Thoracic aorta (tissue), 2 donors: ENCODE measurements at places on chromosomes 6 and 20.

GRCh38 chr6:50128420-50129005, 78.8 kb upstream of the DEFB112 start:
- no peak for DNase-seq
- H3K4me3 ChIP-seq = no peak overlapping the region
- no peak overlapping the region for H3K27ac ChIP-seq
- H3K36me3 ChIP-seq = no peaks in the 10 kb centered on the region
- no peaks in the 10 kb centered on the region for H3K27me3 ChIP-seq

DNA sequence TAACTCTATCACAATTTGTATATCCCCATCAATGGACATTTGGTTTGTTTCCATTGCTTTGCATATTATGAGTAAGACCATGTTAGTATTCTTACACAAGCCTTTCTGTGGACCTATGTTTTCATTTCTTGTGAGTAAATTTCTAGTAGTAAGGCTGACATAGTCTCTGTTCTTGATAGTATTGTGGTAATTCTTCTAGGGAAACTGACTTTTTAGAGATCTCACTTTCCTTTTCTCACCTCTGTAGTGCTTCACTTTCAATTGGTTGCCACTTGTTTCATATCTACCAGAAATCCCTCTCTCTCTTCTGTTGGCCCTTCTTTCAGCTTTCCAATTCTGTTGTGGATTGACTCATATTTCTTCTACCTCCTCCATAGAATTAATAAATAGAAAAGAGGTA, 8.5 kb downstream of the ISM1 start:
- H3K27ac ChIP-seq = no peak overlapping the region
- H3K27me3 ChIP-seq = no peaks in the 10 kb centered on the region
- DNase-seq = no peak
- no peak overlapping the region for H3K4me3 ChIP-seq
- no peaks in the 10 kb centered on the region for H3K36me3 ChIP-seq
- H3K4me1 ChIP-seq = no peaks in the 10 kb centered on the region

- no peak overlapping the region for H3K27ac ChIP-seq
- no peaks in the 10 kb centered on the region for H3K4me1 ChIP-seq
- DNase-seq = no peak
- H3K27me3 ChIP-seq = no peaks in the 10 kb centered on the region
- no peak overlapping the region for H3K4me3 ChIP-seq
These were observed 387.7 kb downstream of the BTBD3 start for GRCh38 chr20:12305188-12305950.

- H3K4me1 ChIP-seq = no peaks in the 10 kb centered on the region
- H3K27ac ChIP-seq = no peak overlapping the region
- no peak overlapping the region for H3K4me3 ChIP-seq
- no peaks in the 10 kb centered on the region for H3K36me3 ChIP-seq
These were observed 487.0 kb upstream of the PTCHD4 start for GRCh38 chr6:48597951-48598350.

DNA sequence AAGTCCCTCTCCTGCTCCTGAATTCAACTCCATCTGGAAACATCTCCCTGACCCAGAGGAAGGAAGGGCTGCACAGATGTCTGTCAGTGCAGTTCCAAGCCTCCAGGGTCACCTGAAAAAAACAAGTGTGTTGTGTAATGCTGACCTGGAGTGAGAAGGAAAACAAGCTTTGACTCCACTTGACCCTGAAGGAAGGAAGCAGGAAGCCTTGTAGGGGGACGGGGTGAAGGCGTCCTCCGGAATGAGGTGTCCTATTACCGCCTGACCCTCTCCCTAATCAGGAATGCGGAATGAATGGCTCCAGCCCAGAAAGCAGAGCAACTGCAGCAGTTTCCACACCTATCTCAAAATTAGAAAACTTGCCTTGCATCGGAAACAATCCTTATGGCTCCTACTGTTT, 13.9 kb upstream of the ADGRF5 start:
- H3K27me3 ChIP-seq = no peaks in the 10 kb centered on the region
- no peak overlapping the region for H3K4me3 ChIP-seq
- no peaks in the 10 kb centered on the region for H3K36me3 ChIP-seq
- peaks cover 4% of the 10 kb centered on the region for H3K4me1 ChIP-seq
- DNase-seq = no peak

DNA sequence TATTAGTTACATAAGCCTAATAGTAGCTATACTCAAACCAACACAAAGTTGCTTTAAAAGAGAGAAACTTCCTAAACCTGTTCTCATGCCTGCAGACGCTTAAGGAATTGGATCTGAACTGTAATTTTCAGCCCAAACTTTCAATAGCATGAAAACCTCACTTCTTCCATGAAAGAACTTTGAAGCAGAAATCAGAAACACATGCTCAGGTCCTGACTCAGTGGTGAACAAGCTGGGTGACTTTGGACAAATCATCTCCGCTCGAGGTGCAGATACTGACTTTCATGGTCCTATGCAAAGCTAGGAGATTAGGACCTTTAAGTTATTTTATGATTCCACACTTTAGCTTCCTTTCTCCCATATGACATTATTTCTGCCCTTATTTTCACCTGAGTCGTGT, 36.5 kb downstream of the NOX3 start:
- peak overlapping the region; percentile 60 for H3K27ac ChIP-seq
- peaks cover 10% of the 10 kb centered on the region for H3K4me1 ChIP-seq
- H3K4me3 ChIP-seq = no peak overlapping the region
- H3K27me3 ChIP-seq = no peaks in the 10 kb centered on the region

GRCh38 chr6:17460862-17461261, 67.5 kb downstream of the CAP2 start:
- H3K4me3 ChIP-seq = no peak overlapping the region
- H3K27ac ChIP-seq = no peak overlapping the region
- no peak for DNase-seq
- H3K4me1 ChIP-seq = no peaks in the 10 kb centered on the region
- no peaks in the 10 kb centered on the region for H3K27me3 ChIP-seq

DNA sequence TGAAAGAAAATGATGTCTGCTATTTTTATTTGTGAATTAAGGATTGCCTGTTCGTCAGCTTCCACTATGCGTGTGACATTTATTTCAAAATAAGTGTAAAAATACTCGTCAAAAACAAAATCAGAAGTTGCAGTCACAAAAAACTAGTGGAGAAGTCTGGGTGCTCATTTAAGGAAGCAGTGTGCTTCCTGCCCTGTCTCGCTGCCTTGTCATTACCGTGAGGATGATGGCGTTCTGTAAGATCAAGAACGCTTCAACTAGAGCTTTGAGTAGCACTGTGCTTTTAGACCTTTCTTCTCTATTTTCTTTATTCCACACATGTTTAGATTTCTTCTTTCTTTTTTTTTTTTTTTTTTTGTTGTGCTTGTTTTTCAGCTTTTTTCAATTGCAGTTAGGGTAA, 186.9 kb downstream of the TBC1D7 start:
- no peak for DNase-seq
- H3K4me3 ChIP-seq = no peak overlapping the region
- H3K27me3 ChIP-seq = no peaks in the 10 kb centered on the region

DNA sequence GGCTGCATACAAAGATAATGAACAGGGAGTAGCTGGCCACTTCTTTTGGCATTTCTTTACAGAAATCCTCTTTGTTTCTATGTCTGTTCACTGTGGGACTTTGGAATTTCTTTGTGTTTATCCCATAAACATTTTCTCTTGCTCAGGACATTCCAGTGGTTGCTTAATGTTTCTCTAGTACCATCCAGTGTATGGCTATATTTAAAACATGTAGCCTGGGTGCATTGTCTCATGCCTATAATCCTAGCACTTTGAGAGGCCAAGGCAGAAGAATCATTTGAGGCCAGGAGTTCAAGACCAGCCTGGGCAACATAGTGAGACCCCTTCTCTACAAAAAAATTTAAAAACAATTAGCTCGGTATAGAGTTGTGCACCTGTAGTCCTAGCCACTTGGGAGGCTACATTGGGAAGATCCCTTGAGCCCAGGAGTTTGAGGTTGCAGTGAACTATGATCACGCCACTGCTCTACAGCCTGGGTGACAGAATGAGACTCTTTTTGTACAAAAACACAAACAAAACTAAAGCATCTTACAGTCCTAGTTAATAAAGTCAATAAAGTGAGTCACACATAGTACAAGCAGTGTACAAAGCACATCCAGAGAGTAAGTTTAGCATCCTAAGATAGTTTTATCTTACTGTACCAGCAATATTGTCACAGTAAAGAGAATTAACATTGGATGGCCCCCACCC, 63.3 kb downstream of the ZFAND3 start:
- no peak overlapping the region for H3K4me3 ChIP-seq
- H3K4me1 ChIP-seq = peaks cover 26% of the 10 kb centered on the region
- H3K27ac ChIP-seq = no peak overlapping the region
- H3K27me3 ChIP-seq = no peaks in the 10 kb centered on the region
- no peaks in the 10 kb centered on the region for H3K36me3 ChIP-seq
- no peak for DNase-seq

GRCh38 chr6:13302291-13302690, 26.0 kb downstream of the TBC1D7 start:
- H3K27ac ChIP-seq = peak overlapping the region; percentile 47
- no peaks in the 10 kb centered on the region for H3K36me3 ChIP-seq

GRCh38 chr6:74409447-74409846, 713.4 kb downstream of the CD109 start:
- no peak overlapping the region for H3K27ac ChIP-seq
- DNase-seq = no peak
- no peaks in the 10 kb centered on the region for H3K27me3 ChIP-seq
- no peak overlapping the region for H3K4me3 ChIP-seq
- H3K36me3 ChIP-seq = no peaks in the 10 kb centered on the region

DNA sequence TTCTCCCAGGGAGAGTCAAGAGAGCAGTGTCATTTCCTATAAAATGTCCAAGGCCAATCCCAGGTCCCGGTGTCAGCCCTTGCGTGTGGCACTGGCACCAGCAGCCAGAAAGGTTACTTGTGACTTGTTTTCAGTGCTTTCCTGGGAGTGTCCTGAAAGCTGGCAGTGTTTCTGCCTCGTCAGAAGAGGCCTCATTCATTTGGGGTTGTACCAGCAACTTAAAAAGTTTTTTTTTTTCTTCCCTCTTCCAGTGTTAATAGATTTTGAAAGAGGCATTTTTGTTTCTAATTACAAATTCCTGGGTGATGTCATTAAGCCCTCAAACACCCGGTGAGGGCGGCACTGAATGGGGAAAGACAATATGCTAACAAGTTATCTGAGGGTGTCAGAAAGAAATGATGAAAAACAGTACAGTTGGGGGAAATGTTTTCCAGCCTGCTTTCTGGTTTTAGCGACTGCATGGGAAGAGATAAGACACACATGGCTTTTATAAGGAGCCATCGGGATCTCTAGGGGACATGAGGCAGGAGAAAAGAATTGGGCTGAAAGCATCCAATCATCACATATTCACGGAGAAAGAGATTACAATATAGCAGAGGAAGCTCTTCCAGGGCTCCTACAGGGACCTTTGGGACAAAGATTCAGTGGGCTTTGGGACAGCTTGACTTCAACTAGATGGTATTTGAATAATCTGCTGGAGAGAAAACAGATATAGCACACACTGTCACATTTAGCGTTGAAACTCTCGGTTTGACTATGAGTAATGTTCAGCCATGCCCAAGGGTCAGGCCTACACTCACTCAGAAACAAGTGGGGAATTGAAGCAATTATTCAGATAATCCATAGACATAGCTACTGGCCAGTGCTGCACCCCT, 153.0 kb downstream of the BCAS1 start:
- H3K4me3 ChIP-seq = no peak overlapping the region
- no peaks in the 10 kb centered on the region for H3K36me3 ChIP-seq
- no peaks in the 10 kb centered on the region for H3K27me3 ChIP-seq
- peak overlapping the region; percentile 22 for H3K27ac ChIP-seq
- no peak for DNase-seq
